Dermis microvascular lymphatic vessel endothelial cell (primary cell): ENCODE measurements at places on chromosomes 6 and 20. TPM values are rescaled to one million over a fixed set of nuclear protein-coding genes. Genes with fewer than 3 reads are reported as not detected.

Gene NKAIN2
- not detected in 2 replicates for total RNA-seq

Gene LST1
- total RNA-seq, result 0.51 TPM in 1 of 2 replicates, not detected in the other

Gene ABHD16B
- total RNA-seq, result not detected in 2 replicates

Gene OOEP
- 0.13 TPM in 1 of 2 replicates, not detected in the other for total RNA-seq

Gene SCGN
- total RNA-seq, result under 0.01 TPM in 1 of 2 replicates, not detected in the other

Gene GATA5
- total RNA-seq, result not detected in 2 replicates

Gene ASXL1
- 27.3 and 48.4 TPM in 2 replicates for total RNA-seq

Gene ZC2HC1B
- total RNA-seq, result not detected in 2 replicates

Gene TXLNB
- 0.51 TPM in 2 replicates for total RNA-seq

Gene MATN4
- under 0.01 TPM in 2 replicates for total RNA-seq

Gene EYA2
- total RNA-seq, result not detected in 2 replicates

Gene RFX6
- total RNA-seq, result not detected in 2 replicates

- no peak for DNase-seq
Measured at GRCh38 chr20:9981829-9982228, 53.0 kb upstream of the ANKEF1 start.

- DNase-seq, result no peak
Measured at GRCh38 chr6:150230164-150230561, 87.3 kb downstream of the PPP1R14C start.

- DNase-seq, result peak; percentile 90
Measured at GRCh38 chr6:7261032-7261841, 51.8 kb downstream of the SSR1 start.

- DNase-seq, result no peak
Measured at GRCh38 chr20:20820785-20821483, 108.5 kb upstream of the RALGAPA2 start.

DNA sequence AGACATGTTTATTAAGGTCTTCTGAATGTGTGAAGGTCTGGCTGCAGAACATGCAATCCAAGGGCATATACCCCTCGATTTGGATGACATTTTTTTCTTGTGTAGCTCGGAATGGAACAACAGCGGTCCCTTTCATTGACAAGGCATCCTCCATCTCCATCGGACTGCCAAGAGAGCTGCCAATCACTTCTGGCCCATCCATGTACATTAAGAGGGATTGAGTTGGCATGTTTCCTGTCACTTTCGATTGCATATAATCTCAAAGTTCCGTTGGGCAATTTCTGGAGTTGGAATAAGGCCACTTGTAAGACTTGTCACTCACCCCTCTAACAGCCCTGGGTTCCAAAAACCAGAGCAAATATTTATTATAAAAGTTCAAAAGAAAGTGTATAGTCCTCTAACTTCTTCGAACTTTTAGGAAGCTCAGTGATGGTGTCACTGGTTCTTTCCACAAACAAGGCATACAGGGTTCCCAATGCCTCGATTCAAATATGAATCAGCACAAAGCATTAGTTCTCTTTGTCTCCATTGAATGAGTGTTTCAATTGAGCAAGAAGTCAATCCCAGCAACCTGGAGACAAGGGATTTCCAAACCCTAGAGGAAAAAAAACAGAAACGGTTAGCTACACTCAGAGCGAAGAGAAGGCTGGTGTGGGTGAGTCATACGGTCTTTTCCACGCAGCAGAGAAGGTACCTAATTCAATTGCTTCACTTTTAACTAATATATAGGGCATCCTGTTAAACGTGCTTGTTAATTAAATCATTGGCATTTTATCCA lies 10.9 kb downstream of the ZNF217 start:
- DNase-seq, result peak; percentile 72

- DNase-seq, result peak; percentile 67
Measured at GRCh38 chr6:32415521-32416019, 8.6 kb upstream of the BTNL2 start.

DNA sequence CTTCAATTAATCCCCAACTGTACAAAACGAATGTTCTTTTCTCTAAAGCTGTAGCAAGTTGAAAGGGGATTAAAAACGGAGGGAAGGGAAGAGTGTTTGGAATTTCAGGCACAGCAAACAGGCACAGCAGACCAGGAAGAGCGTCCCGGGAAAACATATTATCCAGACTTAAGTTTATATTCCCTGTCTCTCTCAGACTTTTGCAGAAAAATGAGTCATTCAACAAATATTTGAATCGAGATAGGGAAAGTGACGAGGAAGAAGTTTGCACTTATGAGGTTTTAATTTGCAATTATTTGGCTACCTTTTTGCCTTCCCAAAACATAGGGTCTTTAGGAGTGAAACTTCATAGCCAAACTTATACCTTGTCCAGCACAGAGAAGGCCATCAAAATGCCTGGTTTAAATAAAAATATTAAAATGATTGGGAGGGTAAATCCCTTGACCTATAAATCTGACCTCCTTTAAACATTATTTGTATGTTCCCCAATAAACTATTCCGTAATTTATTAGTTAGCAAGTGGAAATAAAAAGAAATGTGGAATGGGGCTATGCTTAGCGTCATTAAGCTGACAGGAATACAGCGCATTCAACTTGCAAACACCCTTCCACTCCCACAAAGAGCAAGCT lies 16.0 kb downstream of the HFE start:
- no peak for DNase-seq

- DNase-seq, result no peak
Measured at GRCh38 chr6:12490351-12490903, 200.3 kb downstream of the EDN1 start.

- no peak for DNase-seq
Measured at GRCh38 chr6:150070236-150070818, 1.4 kb upstream of the ULBP3 start.

- no peak for DNase-seq
Measured at GRCh38 chr6:18451756-18452155, 64.6 kb downstream of the RNF144B start.

DNA sequence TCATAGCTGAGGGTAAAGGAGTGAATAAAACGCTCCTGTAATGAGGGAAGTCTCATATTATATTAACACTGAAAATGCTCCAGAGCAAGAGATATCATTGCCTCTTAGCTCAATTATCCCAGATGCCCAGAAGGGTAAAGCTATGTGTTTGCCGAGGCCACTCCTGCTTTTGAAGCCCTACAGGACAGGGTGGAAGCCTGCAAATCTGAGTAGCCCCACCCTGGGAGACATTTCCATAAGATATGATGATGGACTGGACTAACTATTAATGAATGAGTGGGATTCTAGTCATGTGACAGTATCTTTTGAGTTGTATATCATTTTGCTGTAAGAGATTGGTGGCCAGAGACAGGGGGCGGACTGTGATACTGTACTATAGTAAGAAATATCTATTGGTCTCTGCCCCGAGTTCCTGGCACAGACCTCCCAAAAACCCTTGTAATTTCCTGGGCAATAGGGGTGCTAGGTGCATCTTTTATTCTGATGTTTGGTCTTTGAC lies 10.5 kb upstream of the SLC22A2 start:
- no peak for DNase-seq

DNA sequence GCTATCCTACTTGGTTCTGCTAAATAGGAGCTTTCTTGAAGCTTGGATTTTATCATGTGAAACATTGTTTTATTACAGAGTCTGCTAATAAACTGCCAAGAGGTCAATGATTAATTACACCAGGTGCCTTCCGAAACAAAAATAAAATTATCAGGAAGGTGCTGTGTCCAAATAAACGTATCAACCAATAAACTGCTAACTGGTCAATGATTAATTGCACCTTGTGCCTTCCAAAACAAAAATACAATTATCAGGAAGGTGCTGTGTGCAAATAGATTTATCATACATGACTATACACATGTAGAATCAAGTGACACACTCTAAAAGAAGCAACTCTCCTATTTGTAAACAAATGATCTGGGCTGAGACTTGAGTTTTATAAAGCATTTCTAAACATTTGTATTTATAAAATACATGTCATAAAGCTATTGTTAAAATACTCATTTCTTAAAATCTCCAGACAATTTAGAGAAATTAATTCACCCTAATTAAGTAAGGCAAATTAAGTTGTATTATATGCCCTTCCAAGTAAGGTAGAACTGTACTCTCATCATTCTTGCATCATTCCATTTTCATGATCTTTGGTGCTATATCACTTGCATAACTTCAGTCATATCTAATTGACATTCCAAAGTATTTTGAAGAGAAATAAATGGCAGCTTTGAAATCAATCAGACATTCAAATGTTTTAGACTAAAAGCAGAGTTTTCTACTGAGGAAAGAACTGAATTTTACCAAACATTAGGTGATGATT lies 26.8 kb downstream of the SPTLC3 start:
- no peak for DNase-seq

DNA sequence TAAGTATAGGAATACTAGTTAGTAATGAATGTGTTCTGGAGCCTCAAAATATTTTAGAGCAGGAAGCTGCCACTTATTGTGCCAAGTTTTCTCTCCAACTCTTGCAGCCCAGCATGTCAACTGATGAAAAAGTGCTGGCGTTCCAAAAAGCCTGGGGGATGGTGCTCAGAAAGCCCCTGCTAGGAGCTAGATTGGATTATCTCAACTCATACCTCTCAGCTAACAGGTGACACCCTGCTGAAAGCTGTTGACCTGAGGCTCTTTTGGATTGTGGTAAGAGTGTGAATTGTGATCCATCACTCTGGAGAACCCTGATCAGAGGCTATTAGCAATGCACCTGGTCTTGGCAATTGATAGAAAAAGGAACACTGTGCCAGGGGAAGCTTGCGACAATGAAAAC lies 580.4 kb downstream of the EYS start:
- no peak for DNase-seq

- no peak for DNase-seq
Measured at GRCh38 chr20:53599044-53599362, 5.4 kb upstream of the ZNF217 start.
